ENCODE measurements at places on chromosomes 12 and 14.

GRCh38 chr14:53881161-53881871, 75.3 kb downstream of the BMP4 start:
- no peak for DNase-seq

DNA sequence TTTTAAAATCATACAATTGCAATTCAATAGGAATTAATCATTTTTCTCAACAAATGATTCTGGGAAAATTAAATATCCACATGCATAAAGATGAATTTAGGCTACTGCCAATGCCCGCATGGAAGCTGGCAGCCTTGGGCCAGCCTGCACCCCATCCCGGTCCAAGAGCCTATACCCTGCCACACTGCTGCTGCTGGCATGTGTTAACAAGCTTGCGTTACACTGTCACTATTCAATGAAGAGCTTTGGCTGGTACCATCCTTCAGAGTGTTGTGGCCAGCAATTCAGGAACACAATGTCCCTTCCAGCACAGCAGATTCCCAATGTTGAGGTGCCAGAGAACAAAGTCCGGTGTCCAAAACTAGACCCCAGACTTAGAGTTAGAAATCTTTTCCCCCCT, 13.6 kb upstream of the TAS2R14 start:
- DNase-seq: peak; percentile 25

DNA sequence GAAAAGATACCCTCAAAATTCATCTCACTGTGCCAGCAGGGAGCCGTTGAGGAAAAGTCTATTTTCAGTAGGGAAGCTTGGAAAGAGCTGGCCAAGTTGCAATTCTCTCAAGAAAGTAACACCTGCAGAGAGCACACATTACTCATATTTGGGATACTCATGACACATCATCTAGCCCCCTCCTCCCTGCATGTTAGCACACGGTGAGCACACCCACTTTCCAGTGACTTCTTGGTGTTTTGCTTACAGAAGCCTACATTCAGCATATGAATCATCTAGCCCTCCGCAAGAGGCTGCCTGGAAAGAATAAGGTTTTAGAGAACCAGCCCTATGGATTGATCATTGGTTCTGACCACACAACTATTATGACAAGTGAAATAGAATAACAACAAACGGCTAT, 124.5 kb downstream of the PTPRO start:
- no peak for DNase-seq

DNA sequence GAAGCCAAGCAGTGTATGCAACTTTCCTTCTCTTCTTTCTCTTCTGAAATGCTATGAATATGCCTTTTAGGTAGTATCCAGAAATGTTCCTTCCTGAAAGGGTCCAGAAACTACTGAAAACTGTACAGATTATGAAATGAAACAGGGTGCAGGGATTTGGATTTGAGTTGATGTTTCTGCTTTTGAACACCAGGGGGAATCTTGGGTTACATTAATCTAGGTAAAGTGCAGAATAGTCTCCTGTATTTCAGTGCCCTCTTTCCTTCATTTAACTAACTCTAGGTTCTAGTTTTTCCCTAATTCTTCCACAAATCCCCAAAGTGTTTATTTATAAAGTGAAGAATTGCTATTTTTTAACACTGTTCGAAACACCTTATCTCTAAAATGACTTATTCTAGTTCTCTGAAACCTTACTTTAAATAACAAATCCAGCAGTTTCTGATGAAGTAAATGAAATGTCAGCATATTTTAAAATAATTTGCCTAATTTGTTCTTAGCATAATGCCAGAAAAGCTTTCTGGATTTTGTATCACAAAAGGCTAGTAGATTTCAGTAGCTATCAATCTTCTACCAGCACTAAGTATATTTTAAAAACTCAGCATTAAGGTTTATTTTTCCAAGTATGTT, 111.9 kb downstream of the LRRK2 start:
- DNase-seq: no peak

GRCh38 chr14:50714450-50715073, 46.5 kb upstream of the SAV1 start:
- DNase-seq: peak; percentile 77

DNA sequence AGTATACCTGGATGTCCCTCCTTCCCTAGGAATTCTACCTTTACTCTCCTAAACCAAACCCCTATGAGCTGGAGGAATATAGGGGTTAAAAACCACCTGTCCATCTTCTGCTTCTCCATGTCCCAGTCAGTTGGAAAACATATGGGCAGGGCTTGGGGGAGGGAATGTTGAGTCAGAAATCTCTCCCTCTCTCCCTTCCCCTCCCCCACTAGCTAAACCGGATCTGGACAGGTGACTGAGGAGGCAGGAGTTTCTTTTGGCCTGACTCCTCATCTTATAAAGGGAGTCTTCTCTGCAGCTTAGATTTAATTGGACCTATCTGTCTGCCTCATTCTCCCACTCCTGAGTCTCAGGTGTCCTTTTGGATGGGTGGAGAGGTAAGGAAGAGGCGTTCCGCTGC, 6.1 kb downstream of the ERBB3 start:
- DNase-seq: no peak

DNA sequence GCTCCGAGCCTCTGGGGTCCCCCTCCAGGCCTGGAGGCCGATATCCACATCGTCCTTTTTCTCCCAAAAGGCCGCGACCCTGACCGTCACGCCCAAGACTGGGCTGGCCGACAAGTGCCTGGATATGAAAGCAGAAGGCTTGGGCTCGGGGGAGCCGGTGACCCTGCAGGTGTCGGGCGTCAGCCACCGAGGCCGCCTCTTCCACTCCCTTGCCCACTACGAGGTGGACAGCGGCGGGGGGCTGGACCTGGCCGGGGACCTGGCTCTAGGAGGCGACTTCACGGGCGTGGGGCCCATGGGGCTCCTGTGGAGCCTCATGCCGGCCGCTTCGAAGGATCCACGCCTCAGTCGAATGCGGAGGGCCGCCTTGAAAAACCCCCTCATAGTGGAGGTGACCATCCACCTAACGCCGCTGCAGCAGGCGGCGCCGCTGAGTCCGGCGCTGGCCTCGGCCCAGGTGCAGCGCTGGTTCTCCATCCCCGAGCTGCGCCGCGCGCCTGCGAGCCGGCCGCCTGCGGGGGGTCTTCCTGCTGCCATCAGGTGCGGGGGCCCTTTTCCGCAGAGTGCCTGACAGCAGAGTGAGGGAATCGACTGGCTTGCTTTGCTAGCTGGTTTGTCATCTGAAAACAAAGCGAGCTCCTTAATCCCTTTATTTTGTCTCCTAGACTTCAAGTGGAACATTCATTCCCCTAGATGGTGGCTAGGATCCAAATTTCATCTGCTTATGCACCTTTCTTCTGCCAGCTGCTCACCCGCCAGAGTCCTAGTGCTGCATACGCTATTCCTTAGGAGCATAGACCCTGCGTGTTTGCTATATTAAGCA, 10.6 kb upstream of the DNAL1 start:
- peak; percentile 7 for DNase-seq

- peak; percentile 78 for DNase-seq
These were observed at the start of gene ATL1 for GRCh38 chr14:50559990-50560930. Gene ATL1 (plus strand): TSS chr14:50560145. CDS start chr14:50560266, 121 bp downstream.

GRCh38 chr12:47071241-47071852, 8.1 kb upstream of the PCED1B start:
- DNase-seq: no peak

DNA sequence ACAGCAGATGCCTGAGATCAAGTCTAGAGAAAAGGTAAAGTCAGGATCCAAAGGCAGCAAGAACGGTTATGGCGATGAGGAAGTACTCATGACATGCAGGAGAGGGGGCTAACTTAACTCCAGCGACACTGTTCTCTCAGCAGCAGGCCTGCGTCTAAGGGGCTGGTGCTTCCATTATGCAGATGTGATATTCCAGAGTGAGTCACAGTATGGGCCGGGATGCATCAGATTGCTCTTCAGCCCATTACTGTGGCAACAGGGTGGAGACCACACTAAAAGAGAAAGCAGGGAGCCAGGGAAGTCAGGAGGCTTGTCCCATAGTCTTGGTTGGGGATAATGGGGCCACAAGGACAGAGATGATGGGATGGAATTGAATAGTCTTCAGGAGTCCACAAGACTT, 151.8 kb upstream of the NTF3 start:
- no peak for DNase-seq

- no peak for DNase-seq
These were observed 43.8 kb upstream of the ZDHHC17 start for GRCh38 chr12:76720068-76720467.

- DNase-seq: no peak
These were observed 3.3 kb downstream of the ACVR1B start for GRCh38 chr12:51954561-51955361.

GRCh38 chr14:59069163-59069854, 119.2 kb upstream of the DAAM1 start:
- DNase-seq: no peak

DNA sequence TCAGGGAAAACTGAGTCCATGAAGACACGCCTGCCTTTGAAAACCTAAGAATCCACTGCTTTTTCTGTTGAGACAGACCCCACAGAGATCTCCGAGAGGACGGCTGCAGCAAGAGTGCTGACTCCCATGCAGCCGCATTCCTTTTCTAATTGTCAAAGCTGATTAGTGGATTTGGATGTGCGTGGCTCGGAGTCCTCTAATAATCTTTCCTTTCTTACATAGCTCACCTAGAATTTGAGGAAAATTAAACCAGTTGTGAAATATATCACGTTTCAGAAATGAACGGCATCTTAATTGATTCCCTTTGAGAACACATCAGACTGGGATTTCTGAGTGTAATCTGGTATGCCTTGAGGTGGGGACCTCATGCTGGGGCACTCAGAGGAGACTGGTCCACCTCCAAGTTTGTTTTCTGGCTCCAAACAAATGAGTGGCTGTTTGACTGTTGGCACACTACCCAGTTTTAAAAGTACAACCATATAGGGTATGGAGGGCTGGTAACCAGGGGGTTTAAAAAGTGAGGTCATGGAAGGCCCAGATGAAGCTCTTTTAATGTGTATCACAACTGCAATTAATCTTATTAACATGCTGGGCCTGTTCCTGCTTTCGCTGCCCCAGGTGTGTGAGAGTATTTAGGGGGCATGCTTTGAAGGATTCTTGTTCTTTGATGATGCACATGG, 63.3 kb downstream of the RASSF3 start:
- DNase-seq: no peak

- DNase-seq: no peak
These were observed 50.0 kb downstream of the PPFIBP1 start for GRCh38 chr12:27573972-27574371.

DNA sequence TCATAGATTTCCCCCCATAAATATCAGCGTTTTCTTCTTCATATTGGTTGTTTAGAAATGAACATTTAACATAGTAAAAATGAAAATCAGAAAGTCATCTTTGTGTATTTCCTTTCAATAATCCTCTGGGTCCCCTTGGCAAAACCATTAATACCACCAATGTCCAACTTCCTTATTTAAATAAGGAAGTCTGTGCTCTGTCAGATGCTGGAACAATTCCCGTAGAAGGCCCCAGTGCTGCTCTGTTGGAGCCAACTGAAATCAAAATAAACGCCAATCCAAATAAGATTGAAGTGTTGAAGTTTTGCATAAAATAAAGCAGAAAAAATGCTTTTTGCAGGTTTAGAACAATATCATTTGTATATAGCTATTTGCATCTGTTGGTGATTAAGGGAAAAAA, 93.1 kb downstream of the PPM1H start:
- DNase-seq: peak; percentile 74

DNA sequence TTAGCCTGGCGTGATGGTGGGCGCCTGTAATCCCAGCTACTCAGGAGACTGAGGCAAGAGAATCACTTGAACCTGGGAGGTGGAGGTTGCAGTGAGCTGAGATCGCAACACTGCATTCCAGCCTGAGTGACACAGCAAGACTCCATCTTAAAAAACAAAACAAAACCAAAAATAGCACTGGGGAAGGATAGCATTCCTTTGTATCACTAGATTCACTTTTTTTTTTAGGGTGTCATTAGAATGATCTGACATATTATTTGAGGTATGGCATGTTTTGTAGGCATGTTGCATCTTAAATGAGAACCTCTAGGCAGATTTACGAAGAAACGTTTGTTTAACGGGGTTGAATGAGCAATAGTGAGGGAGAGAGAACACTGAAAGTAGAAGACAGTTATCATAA, 16.8 kb upstream of the FAR2 start:
- no peak for DNase-seq

GRCh38 chr12:20487519-20487918, 119.2 kb downstream of the PDE3A start:
- DNase-seq: no peak

DNA sequence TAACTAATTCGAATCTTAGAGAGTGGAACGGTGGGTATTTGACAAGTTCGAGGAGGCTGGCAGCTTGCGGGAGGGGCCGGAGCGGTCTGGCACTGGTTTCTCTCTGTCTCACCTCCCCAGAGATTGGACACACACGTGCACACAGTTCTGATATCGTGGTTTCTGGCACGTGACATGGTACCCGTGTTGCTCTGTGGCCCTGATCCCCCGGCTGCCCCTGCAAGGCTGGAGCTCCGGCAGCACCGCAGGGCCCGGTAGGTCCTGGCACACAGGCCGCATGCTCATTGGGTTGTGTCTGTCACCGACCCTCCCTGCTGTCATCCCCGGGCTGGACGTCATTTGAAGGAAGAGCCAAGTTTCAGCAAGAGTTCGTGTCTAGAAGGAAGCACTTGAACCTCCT, 82.7 kb downstream of the PPP2R5C start:
- no peak for DNase-seq

DNA sequence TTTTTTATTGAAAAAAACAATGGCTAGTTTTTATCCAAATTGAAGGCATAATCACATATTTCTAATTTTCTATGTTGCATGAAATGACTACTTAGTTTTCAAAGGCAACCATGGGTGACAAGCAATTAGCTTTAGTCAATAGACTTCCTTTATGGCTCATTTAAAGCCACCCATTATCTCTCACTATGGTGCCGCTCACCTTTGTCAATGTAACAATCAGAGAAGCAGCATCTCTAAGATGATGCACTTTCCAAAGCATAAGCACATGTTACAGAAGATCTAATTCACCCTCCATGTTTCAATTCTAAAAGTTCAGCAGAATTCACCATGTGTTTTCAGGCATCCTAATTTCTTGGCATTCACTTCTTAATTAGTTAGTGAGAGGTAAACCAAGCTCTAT, 166.6 kb upstream of the RPL10L start:
- DNase-seq: no peak

- no peak for DNase-seq
These were observed 22.6 kb upstream of the NUDT14 start for GRCh38 chr14:105203701-105204100.

Data from pons (tissue), 1 donor.